ENCODE measurements at places on chromosomes 5 and 9.

GRCh38 chr9:96071076-96071814 lies 195.8 kb downstream of the ERCC6L2 start:
- DNase-seq, result peak; percentile 45

DNA sequence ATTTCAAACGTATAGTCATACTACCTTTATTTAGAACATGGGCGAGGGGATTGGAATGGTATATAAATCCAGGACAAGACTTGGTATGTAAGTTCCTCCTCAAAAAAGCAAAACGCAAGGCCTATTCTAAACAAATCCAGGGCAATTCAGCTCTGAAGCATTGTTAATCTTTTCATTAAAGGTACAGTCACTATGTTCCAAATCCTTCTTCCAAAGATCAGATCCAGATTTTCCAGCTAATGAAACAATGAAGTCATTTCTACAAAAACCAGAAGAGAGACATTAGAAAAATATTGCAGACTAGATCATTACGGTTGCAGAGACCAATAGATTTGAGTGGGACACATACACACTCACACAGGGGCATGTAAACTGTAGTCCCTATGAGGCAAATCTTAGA lies 116.1 kb upstream of the BNC2 start:
- DNase-seq, result no peak

GRCh38 chr9:89686126-89686525 lies 81.3 kb downstream of the GADD45G start:
- no peak for DNase-seq

DNA sequence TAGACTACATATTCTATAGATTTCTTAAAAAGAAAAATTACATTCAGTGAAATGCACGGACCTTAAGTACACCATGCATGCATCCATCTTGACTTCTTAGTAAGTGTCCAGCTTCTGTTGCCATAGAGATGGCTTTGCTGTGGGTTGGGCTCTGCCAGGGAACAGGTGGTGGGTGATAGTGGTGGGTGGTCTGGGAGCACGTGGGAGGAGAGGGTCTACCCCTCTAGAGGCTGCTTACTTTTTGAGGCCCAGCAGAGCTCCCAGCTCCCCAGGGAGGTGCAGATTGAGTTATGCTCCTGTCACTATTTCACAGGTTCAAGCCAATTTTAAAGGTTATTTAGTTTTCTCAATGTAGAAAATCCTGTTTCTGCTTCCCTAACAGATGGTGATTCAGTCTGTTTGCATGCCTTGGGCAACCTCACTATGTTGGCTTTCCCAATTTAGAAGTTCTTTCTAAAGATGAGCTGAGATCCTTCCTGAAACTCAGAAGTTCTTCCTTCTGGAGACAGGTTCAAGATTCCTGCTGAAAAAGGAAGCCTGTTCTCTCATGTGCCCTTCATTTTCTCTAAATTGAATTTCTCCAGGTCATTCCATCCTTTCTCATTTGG lies 107.4 kb upstream of the LHFPL2 start:
- peak; percentile 55 for DNase-seq

- DNase-seq, result no peak
Observed at GRCh38 chr5:132076202-132076830, 2.7 kb downstream of the CSF2 start.

DNA sequence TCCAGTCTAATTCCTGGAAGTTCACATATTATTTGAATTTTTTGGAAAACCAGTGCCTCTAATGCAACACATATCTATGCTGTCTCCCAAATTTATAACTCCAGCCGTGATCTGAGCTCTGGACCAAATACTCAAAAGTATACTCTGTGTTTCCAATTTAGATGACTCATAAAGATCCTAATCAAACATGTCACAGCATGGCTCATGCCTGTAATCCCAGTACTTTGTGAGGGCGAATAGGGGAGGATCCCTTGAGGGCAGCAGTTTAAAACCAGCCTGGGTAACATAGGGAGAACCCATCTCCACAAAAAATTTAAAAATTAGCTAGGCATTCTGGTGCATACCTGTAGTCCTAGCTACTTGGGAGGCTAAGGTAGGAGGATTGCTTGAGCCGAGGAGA lies 388.0 kb downstream of the CDH12 start:
- DNase-seq, result no peak

DNA sequence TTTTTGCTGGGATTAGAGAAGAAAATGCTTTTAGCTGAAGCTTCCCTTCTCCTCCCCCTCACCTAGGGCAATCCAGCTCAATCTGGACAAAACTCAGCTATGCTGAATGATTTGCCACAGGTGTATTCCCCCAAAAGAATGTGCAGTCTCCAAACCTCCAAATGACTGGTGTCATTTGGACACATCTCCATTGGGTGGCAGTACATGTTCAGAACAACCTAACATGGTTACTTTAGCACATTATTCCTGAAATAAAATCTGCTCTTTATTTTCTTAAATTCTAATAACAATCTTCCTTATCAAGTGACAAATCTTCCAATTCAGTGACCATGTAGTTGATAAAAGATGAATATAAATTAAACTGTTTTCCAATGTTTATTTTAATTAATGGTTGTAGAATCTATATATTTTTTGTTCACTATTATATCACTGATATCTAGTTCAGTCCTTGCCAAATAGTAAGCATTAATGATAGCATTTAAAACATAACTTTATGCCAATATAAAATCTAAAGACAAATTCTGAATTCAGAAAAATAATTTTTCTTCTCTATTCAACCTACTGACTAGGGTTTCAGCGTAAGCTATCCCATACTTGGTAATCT lies 61.3 kb upstream of the MOCS2 start:
- DNase-seq, result peak; percentile 12

DNA sequence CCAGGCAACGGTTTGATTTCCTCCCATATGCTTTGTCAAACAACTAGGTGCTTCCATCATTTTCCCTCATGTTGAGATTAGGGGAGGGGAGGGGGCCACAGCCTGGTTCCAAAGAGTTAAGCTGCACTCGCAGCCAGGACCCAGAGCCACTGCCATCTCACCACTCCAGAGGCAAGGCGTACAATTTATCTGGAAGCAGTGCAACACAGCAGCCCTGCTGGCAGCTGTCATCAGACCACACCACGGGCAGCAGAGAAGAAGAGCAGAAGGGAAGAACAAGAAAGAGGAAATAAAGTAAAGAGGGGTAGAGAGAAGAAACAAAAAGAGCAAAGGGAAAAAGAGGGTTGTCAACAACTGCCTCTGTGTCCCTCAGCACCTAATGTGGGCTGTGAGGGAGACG lies 38.9 kb downstream of the MED27 start:
- no peak for DNase-seq
